ENCODE measurements at places on chromosomes 4 and X. TPM values are rescaled to one million over a fixed set of nuclear protein-coding genes. Genes with fewer than 3 reads are reported as not detected.

Gene GYPE
- 2.9 TPM for total RNA-seq

DNA sequence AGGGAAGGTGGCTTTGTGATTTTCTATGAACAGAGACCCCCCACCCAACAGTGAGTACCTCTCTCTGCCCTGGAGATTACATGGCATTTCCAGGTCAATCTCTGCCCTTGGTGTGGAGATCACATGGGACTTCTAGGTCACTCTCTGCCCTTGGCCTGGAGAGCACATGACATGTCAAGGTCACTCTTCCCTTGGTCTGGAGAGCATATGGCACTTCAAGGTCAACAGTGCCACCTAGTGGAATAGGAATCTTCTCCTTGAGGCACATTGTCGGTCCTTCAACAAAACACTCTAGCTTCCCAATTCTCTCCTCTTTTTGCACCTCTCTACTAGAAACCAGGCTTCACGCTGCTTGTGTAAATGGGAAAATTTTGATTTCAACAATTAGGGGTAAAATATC, 66.2 kb upstream of the TACR3 start:
- DNase-seq = no peak

DNA sequence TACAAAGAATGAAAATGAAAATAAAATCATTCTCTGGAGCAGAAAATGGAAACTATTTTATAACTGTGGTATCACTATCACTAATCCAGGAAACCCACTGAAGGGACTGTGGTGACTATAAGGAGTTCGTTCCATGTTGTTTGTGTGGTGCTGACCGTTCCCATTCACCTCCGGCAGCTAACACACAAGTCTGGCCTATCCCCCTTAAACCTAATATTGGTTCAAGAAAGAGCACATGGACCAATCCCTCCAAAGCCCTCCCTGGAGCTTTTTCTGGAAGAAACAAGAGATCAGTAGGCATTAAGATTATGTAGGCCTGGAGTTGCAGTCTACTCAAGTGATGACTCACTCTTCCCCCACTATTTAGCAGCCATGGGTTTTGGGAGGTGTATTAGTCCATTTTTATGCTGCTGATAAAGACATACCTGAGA, 25.9 kb upstream of the FAM241A start:
- no peak for DNase-seq

GRCh38 chrX:118780509-118780908, 43.1 kb upstream of the ZCCHC12 start:
- DNase-seq = no peak

- peak; percentile 92 for DNase-seq
These were observed 23.7 kb downstream of the ELF4 start for GRCh38 chrX:130086447-130087206.

Gene MAGEB2
- not detected for total RNA-seq

Gene ADAMTS3
- total RNA-seq = not detected

All from natural killer cell treated with Interleukin-12 subunit alpha and Interleukin-12 subunit beta and Interleukin-15 and Interleukin-18, amount 100 ng/mL, for 72 hours (primary cell).